WTC11 (cell line): ENCODE measurements at places on chromosomes 16 and 17.

GRCh38 chr17:78146471-78146869 is 285 bp downstream of the C17orf99 start:
- H3K4me3 ChIP-seq: no peak overlapping the region
- no peaks in the 10 kb centered on the region for H3K4me1 ChIP-seq
- H3K36me3 ChIP-seq: no peaks in the 10 kb centered on the region
- no peak for DNase-seq
- no peak overlapping the region for H3K27ac ChIP-seq

DNA sequence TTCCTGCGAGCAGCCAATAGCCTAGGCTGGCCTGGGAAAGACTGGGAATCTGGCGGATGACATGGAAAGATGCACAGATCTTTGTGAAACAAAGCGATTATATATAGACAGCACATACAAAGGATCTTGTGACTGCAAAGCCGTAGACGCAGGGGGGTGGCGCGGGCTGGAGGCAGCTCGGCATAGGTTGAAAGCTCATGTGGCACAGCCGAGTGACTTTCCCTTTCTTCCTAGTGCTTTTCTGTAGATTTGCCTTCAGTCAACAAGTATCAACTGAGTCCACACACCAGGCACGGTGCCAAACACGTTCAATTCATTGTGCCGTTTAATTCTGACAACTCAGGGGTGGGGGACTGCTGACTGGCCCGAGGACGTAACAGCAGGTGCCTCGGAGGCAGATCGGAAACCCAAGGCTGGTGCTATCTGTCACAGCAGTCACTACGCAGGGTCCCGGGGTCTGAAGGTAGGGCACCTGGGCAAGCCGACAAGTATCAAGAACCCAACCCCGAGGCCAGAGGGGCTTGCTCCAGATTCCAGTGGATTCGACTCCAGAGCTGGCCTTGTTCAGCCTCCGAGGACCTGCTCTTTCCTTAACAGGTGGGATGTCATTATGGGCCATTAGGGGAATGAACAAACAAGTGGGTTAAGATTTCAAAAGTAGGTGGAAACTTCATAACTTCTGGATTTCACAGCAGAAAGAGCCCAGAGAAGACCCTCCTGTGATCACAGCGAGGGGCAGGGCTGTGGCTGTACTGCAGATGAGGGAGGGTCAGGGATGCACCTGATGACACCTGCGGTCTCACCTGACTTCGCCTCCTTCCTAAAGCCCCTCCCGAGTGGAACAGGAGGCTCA is 5.9 kb downstream of the PAM16 start:
- H3K27ac ChIP-seq: no peak overlapping the region
- H3K4me3 ChIP-seq: no peak overlapping the region
- H3K4me1 ChIP-seq: no peaks in the 10 kb centered on the region
- H3K27me3 ChIP-seq: no peaks in the 10 kb centered on the region; the same call in 1 of the 2 replicates

DNA sequence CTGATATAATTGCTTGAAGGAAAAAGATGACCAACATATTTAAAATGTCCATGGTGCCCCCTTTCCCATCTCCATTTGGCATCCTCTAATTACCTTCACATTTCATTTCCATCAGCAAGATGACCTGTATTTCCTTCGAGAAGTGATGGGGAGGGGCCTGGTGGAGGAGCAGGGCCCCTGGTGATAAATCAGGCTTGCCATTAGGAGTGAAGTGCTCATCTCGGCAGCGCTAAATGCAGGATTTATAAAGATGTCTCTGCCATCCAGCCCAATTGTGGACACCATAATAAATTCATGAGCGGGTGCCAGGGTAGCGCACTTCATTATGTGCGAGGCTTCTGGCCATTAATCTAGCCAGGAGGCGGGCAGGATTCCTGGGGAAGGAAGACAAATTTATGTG is 101.5 kb upstream of the IRX6 start:
- H3K36me3 ChIP-seq: peaks cover 23% of the 10 kb centered on the region
- H3K4me3 ChIP-seq: no peak overlapping the region
- peaks cover 3% of the 10 kb centered on the region; the same call in 1 of the 2 replicates for H3K27me3 ChIP-seq

DNA sequence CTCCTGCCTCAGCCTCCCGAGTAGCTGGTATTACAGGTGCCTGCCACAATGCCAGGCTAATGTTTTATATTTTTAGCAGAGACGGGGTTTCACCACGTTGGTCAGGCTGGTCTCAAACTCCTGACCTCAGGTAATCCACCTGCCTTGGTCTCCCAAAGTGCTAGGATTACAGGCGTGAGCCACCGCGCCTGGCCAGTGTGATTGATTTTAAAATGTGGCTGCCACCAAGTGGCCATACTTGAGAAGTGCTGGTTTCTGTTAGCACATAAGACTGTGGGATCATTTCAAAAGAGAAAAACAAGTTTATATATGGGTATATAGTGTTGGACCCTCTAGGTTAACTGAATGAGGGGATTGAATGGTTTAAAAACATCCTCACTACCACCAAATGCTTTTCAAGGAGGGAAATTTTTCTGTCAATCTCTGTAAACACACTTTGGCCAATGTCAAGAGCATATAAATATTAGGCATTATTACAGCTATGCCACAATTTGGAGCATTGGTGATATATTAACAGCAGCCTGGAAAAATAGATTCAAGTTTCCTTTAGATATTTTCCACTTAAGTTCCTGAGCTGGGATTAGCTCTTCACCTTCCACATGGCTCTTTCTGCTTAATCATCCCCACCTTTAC is 13.5 kb upstream of the DHRS13 start:
- H3K27ac ChIP-seq: no peak overlapping the region
- no peaks in the 10 kb centered on the region for H3K27me3 ChIP-seq
- DNase-seq: peak; percentile 53
- H3K36me3 ChIP-seq: peaks cover 92% of the 10 kb centered on the region

DNA sequence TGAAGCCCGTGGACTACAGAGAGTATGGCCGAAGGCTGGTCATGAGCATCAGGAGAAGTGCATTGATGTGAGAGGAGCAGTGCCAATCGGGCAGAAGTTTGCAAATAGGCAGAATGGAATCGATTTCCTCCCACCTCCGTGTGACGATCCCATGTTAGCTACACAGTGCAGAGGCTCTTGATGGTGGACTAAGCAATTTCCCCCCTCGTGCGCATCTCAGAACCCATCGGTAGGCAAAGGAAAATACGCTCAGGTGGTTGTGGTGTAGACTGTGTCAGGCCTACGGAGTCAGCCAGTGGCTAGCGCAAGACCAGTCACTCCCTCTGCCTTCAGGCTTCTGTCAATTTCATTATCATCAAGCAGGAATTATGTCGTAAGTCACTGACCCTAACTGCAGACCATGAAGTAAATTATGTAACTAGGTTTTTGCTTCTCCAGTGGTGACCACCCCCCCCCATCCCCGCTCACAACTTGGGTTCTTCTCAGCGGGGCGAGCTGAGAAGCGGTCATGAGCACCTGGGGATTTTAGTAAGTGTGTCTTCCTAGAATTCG is 67.4 kb downstream of the RPA1 start:
- no peak overlapping the region for H3K27ac ChIP-seq
- H3K27me3 ChIP-seq: no peaks in the 10 kb centered on the region
- no peak overlapping the region for H3K4me3 ChIP-seq
- no peak for DNase-seq

- H3K36me3 ChIP-seq: no peaks in the 10 kb centered on the region
- H3K27ac ChIP-seq: no peak overlapping the region
- peak overlapping the region; percentile 64 for H3K4me3 ChIP-seq
- peaks cover 5% of the 10 kb centered on the region for H3K27me3 ChIP-seq
- H3K4me1 ChIP-seq: peaks cover 36% of the 10 kb centered on the region
- no peak for DNase-seq
Measured at GRCh38 chr17:63445571-63445953, 544 bp downstream of the CYB561 start.

- H3K36me3 ChIP-seq: no peaks in the 10 kb centered on the region
- H3K27me3 ChIP-seq: peaks cover 16% of the 10 kb centered on the region
- peaks cover 54% of the 10 kb centered on the region for H3K4me1 ChIP-seq
- no peak overlapping the region for H3K27ac ChIP-seq
- DNase-seq: no peak
Measured at GRCh38 chr17:76147211-76148014, 6.4 kb upstream of the FOXJ1 start.

GRCh38 chr16:1036726-1037393 is 35.7 kb upstream of the SSTR5 start:
- H3K4me1 ChIP-seq: no peaks in the 10 kb centered on the region
- H3K4me3 ChIP-seq: no peak overlapping the region
- DNase-seq: no peak
- H3K27ac ChIP-seq: no peak overlapping the region

DNA sequence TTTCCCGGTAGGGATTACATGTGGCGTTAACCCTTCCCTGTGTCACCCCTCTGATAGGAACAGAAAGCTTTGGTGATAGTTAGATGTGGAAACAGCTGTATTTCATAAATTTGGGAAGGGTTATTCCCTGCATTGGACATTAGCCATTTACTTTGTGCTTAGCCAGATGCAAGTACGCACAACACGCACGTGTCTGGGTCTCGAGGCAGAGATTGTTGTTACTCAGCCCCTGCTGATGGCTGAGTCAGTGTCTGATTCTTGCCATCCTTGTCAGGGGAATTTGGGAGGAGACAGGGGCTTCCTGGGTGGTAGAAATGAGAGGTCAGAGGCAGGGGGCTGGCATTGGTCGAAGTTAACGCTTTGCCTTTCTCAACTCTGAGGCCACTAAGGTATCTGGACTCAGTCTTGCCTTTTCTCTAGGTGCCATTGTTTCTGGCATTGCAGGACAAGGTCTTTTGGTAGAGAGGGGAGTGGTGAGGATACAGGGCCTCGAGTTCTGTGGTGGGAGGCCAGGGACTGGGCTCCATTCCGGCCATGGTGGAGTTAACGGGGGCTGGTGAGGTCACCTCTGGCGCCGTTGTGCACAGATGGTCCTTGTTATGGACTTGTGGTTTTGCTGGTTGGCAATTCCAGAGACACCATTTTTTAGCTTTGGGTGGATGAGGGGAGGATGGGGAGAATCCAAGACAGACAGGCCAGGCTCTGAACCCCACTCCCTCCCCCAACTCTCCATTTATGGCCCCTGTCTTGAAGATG is 8.2 kb downstream of the MMP2 start:
- H3K4me3 ChIP-seq: no peak overlapping the region
- H3K4me1 ChIP-seq: no peaks in the 10 kb centered on the region; the same call in 1 of the 2 replicates
- H3K36me3 ChIP-seq: peaks cover 27% of the 10 kb centered on the region
- H3K27ac ChIP-seq: no peak overlapping the region

DNA sequence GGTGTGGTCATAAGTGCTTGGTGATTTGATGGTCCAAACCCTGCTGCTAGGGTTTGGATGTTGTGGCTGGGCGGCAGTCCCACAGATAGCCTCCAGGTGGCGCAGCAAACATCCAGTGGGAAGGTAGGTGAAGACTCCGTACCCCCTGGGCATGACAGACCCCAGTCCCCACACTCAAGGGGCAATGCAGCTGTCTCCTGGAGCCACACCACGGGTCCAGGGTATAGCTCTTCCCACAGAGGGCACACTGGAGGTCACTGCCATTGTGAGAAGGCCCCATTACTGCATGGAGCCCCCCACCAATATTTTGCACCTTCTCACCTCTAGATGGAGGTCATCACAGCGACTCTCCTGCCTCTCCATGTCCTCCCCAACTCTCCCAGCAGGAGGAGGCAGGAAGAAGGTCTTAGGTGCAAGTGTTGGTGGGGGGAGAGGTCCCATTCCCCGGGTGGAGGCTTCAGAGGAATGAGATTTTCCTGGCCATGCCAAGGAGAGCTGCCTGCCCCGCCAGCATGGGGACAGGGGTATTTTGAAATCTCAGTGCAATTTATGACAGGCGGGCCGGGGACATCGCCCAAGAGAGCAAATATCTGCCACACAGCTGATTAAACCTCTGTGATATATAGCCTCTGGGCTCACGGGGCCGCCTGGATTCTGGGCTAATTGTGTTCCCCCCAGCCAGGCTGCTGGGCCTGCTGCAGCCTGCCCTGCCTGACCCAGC is 17.1 kb upstream of the C17orf113 start:
- H3K27ac ChIP-seq: no peak overlapping the region
- H3K36me3 ChIP-seq: no peaks in the 10 kb centered on the region
- peaks cover 3% of the 10 kb centered on the region for H3K27me3 ChIP-seq
- peak; percentile 92 for DNase-seq

GRCh38 chr16:24609740-24610415 is 70.5 kb downstream of the RBBP6 start:
- no peak overlapping the region for H3K27ac ChIP-seq
- H3K4me1 ChIP-seq: peaks cover 11% of the 10 kb centered on the region; the same call in 1 of the 2 replicates
- peak; percentile 52 for DNase-seq
- H3K27me3 ChIP-seq: peaks cover 42% of the 10 kb centered on the region
- H3K36me3 ChIP-seq: no peaks in the 10 kb centered on the region

DNA sequence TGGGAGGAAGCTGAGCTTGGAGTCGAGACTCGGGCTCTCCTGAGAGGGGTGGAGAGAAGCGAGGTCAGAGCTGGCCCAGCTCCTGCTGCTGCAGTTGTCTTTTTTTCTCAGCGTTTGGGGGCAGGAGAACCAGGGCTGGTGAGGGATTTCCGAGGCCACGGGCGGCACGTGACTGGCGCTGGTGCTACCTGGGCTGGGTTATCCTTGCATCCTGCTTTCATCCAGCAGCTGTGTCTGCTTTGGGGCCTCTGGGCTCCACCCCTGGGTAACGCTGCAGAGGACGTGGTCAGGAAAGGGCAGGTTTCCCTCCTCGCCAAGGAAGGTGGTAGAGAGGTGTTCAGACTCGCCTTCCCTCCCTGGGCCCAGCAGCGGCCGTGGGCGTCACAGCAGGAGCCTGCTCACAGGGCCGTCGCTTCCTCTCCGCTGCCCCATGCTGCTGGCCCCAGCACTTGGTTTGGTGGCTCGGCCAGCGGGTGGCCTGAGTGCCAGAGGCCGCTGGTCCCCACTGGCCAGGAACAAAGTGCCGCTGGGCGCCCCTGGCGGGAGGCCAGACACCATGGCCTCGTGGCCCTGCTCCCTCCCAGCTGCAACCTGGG is 22.5 kb downstream of the GSE1 start:
- H3K4me1 ChIP-seq: no peaks in the 10 kb centered on the region; the same call in 1 of the 2 replicates
- DNase-seq: no peak
- no peak overlapping the region for H3K4me3 ChIP-seq
- no peaks in the 10 kb centered on the region for H3K27me3 ChIP-seq
- H3K27ac ChIP-seq: no peak overlapping the region
- no peaks in the 10 kb centered on the region for H3K36me3 ChIP-seq

DNA sequence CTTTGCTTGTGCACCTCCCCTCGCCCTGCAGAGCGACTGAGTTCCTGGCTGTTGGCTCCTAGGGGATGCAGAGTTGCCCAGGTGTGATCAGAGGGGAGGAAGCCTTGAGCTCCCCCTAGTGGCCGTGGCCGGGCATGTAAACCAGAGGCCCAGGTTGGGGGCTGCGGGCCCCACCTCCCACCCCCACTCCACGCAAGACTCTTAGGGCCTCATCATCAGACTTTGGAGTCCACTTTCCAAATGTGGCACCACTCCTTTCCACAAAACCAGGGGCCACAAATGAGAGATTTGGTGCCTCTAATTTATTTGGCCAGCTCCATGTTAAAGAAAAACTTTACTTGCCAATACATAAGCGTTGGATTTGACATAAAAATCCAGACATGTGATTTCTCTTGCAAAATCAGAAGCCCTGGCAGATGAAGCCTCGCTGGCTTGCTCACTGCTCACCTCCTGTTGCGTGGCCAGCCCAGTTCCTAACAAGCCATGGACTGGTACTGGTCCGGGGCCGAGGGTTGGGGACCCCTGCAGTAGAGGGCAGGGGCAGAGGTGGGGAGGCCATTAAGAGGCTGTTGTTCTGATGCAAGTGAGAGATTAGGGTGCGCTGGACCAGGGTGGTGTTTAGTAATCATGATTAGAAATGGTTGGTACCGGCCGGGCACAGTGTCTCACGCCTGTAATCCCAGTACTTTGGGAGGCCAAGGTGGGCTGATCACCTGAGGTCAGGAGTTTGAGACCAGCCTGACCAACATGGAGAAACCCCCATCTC is 28.7 kb upstream of the GAS7 start:
- no peak overlapping the region for H3K27ac ChIP-seq
- H3K27me3 ChIP-seq: no peaks in the 10 kb centered on the region
- peaks cover 3% of the 10 kb centered on the region; the same call in 1 of the 2 replicates for H3K36me3 ChIP-seq
